Body of pancreas (tissue), 4 donors: ENCODE measurements at places on chromosomes 5 and 9. TPM values are rescaled to one million over a fixed set of nuclear protein-coding genes. Genes with fewer than 3 reads are reported as not detected.
A peak's percentile ranks its signal among the peaks of the same experiment; 100 is the strongest.

IL5 gene
- total RNA-seq, result not detected

LCN1 gene
- total RNA-seq, result not detected

TICAM2 gene
- total RNA-seq, result 0.52 TPM

AGXT2 gene
- total RNA-seq, result not detected

DNA sequence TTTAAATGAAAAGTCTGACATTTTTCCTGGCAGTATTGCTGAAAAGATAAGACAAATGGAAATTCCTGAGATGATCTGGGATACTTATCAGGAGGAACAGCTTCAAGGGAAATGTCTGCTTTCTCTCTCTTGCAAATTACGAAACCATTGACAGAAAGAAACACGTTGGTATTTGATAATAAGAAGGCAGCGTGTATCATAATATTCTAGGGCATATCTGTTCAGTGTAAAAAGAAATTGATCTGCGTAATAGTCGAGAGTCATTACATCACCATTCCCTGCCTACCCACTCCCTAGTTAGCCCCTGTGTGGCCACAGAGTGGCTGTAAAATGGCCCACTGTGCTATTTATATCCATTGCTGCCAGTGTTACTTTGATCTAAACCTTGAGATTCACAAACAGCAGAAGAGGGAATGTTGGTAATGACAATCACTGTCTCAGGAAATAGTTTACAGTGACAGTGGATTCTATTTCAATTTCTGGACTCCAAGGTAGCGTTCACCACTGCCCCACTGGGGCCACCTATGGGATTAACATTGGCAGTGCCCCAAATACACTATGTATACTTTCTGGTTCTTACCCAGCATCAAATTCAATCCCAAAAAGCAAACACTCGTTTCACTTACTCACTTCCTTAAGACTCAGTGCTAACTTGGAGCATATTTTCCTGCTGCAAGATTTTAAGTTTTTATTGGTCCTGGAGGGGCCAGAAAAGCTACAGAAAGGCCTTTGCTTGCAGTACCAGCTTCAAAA, 133.4 kb upstream of the GAS1 start:
- no peak overlapping the region for H3K27ac ChIP-seq

DNA sequence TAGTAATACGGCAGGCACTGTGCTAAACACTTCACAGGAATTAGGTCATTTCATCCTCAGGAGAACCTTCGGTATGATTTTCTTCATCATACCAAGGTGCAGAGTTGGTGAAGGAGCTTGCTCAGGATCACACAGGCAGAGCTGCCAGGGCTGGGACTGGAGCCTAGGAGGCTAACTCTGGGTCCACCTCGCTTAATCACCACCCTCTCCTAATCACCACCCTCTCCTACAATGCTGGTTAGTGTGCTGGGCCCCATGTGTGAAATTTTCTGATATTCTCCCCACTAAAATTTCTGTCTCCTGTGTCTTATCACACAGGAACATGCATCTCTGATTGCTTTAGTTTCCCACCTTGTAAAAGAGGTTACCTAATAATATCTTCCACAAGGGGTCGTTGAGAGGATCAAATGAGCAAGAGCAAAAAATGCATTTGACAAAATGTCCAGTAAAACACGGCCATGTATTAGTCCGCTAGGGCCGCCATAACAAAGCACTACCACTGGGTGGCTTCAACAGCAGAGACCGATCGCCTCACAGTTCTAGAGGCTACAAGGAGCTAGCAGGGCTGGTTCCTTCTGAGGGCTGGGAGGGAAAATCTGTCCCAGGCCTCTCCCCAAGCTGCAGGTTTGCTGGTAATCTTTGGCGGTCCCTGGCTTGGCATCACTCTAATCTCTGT, 128.2 kb upstream of the NFIB start:
- DNase-seq, result no peak
- no peaks in the 10 kb centered on the region for H3K27me3 ChIP-seq
- H3K4me1 ChIP-seq, result no peaks in the 10 kb centered on the region
- no peak overlapping the region for H3K4me3 ChIP-seq

- peaks cover 15% of the 10 kb centered on the region for H3K4me1 ChIP-seq
- no peaks in the 10 kb centered on the region for H3K36me3 ChIP-seq
- H3K27ac ChIP-seq, result no peak overlapping the region
- no peak overlapping the region for H3K4me3 ChIP-seq
These were observed 2.1 kb downstream of the HEXB start for GRCh38 chr5:74686962-74687751.

DNA sequence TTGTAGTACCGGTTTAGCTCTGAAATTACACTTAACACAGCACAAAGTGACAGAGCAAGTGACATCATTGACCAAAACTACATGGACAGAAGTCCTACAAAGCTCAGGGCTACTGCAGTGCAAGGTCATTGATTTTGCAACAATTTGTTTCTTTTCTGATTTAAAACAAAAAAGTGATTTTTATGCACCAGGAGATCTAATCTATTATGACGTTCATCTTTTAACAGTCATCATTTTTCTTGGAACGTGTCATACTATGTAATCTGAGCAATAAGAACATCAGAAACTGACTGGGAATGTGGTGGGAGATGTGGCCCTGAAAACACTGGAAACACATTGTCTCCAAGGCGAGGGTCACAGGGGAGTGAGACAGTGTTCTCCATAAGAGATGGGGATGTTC, 17.4 kb upstream of the ZFAND5 start:
- H3K27ac ChIP-seq, result no peak overlapping the region
- no peaks in the 10 kb centered on the region for H3K36me3 ChIP-seq
- H3K27me3 ChIP-seq, result no peaks in the 10 kb centered on the region
- H3K4me3 ChIP-seq, result no peak overlapping the region
- no peaks in the 10 kb centered on the region for H3K4me1 ChIP-seq

DNA sequence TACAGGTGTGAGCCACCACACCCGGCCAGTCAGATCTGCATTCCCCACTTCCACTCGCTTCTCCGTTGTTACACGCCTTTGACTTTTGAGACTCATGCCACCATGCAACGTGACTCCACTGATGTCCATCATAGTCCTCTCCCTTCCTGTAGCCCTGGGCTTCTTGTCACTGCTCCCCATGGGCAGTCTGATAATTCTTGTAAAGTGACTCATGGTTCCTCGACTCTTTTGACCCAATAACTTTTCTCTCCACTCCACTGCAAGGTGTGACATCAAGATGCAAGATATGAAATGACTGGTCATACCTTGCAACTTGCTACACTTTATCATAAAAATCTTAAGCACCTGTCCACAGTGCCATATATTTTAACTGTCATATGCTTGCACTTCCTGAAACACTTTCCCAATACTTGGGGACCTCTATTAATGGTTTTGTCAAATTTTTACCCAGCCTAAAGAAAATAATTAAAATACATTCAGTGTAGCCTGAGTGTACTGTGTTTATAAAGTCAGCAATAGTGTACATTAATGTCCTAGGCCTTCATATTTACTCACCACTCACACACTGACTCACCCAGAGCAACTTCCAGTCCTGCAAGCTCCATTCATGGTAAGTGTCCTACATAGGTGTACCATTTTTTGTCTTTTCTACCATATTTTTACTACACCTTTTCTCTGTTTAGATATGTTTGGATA, 18.6 kb upstream of the ANKRD18A start:
- H3K36me3 ChIP-seq, result no peaks in the 10 kb centered on the region
- H3K4me1 ChIP-seq, result no peaks in the 10 kb centered on the region
- no peak overlapping the region for H3K27ac ChIP-seq

DNA sequence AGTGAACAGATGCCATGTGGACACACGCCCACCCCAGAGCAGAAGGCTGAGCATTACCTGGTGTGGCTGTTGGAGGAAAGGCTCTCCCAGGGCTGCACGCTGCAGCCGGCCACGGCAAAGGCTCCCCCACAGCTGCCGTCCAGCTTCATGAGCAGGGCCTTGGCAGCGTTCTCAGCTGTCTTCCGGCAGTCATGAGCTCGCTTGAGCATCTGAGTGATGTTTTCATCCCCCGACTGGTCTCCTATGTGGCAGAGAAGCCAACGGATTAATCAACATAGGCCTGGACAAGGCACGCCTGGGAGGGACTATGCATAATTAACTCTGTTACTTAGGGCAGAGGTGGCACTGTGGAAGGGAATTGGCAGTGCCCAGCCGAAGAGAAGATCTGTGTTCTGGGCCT, 87.3 kb downstream of the DCP2 start:
- DNase-seq, result no peak
- no peaks in the 10 kb centered on the region for H3K36me3 ChIP-seq
- H3K27ac ChIP-seq, result no peak overlapping the region
- H3K4me1 ChIP-seq, result no peaks in the 10 kb centered on the region
- no peaks in the 10 kb centered on the region for H3K27me3 ChIP-seq

DNA sequence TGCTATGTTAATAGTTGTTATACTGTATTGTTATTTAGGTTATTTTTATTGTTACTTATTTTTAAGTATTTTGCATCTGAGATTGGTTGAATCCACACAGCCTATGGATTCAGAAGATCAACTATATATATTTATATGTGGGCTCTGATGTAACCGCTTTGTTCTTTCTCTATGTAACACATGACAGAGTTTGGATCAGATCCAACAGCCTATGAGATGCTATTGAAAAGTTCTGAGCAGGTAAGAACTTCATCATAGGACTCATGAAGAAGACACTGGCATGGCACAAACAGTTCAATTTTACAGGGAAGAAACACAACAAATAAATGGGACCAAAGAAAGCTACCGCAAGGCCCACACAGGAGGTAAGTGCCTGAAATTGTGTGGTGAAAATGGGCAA, 93.4 kb downstream of the GNAQ start:
- no peaks in the 10 kb centered on the region for H3K36me3 ChIP-seq
- peaks cover 12% of the 10 kb centered on the region for H3K4me1 ChIP-seq
- no peak overlapping the region for H3K27ac ChIP-seq
- H3K4me3 ChIP-seq, result no peak overlapping the region
- no peaks in the 10 kb centered on the region for H3K27me3 ChIP-seq

- peak overlapping the region; percentile 61 for H3K27ac ChIP-seq
- H3K4me1 ChIP-seq, result peaks cover 12% of the 10 kb centered on the region
- DNase-seq, result peak; percentile 72
- H3K4me3 ChIP-seq, result no peak overlapping the region
- H3K27me3 ChIP-seq, result no peaks in the 10 kb centered on the region
These were observed 26.6 kb downstream of the DUSP1 start for GRCh38 chr5:172744123-172745104.
